HuH-7.5 (cell line): ENCODE measurements at places on chromosomes 7 and 10.
A peak's percentile ranks its signal among the peaks of the same experiment; 100 is the strongest.

- DNase-seq = no peak
Observed at GRCh38 chr7:99971242-99971641, 4.6 kb downstream of the AZGP1 start.

GRCh38 chr7:140593672-140593982 is 47.0 kb downstream of the DENND2A start:
- DNase-seq = no peak

DNA sequence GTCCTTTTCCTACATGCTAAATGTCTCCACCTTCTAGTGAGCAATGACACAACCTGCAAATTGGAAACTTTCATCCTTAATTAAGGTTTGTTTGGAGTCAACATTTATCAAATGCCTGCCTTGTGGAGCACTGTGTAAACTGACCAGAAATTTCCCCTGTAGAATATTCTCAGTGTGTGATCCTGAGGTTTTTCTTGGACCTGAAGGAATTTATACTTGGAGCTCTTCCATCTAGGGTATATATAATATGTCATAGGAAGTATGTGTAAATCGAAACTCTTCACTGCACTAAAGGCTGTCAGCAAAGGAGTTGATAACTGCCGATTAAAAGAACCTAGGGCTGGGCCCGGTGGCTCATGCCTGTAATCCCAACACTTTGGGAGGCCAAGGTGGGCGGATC is 152.4 kb downstream of the NSUN6 start:
- DNase-seq = no peak

DNA sequence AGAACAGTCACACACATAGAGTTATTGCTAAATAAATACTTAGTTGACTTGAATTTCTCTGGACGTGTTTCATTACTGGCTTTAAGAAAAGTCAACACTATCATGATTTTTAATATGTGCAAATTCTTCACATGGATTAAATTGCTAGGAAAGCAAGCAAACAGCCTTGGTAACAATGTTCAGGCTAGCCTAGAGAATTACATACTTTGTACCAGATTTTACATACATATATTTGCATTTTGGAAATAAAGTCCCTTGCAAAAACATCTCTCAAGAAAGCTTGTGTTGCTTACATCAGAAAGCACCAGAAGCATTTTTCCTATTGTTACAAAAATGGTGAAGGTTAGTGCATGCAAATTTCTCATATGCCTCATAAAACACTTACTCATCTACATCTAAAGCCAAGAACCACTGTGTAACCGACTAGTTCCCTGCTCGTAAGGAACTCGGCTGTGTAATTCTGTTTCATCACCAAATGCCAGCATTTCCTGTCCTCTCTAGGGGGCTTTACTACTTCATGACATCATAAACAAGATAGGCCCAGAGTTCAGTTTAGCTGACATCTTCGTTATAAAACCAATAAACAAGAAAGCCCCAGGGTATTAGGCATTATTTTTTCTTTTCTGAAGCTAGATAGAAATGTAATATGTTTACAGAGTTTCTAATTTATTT is 87.8 kb downstream of the CFAP58 start:
- no peak for DNase-seq

GRCh38 chr10:72260239-72260975 is 13.3 kb upstream of the DDIT4 start:
- peak; percentile 64 for DNase-seq

DNA sequence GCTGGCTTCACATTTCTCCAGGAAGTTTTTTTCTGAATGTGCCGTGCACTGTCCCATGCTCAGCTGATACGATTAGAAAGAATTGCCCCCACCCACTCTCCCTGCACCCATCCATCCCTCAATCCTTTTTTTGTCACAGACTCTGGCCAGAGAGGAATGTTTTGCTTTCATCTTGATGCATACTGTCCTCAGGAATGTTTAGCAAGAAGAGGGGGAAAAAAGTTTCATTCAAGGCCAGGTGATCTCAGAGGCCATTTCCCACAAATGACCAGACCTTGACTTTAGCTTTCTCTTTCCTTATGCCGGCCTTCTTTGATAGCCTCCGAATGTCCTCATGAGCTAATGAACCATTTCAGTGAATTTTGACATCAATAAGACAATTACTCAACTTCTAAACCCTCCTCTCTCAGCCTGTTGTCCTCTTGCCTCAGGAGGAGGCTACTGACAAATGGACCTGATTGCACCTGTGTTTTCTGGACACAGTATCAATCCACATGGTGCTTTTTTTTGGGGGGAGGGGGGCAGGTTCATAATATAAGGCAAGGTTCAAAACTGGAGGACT is 105.0 kb upstream of the KLF6 start:
- no peak for DNase-seq

- DNase-seq = no peak
Observed at GRCh38 chr7:132861424-132861823, 220.5 kb downstream of the CHCHD3 start.

DNA sequence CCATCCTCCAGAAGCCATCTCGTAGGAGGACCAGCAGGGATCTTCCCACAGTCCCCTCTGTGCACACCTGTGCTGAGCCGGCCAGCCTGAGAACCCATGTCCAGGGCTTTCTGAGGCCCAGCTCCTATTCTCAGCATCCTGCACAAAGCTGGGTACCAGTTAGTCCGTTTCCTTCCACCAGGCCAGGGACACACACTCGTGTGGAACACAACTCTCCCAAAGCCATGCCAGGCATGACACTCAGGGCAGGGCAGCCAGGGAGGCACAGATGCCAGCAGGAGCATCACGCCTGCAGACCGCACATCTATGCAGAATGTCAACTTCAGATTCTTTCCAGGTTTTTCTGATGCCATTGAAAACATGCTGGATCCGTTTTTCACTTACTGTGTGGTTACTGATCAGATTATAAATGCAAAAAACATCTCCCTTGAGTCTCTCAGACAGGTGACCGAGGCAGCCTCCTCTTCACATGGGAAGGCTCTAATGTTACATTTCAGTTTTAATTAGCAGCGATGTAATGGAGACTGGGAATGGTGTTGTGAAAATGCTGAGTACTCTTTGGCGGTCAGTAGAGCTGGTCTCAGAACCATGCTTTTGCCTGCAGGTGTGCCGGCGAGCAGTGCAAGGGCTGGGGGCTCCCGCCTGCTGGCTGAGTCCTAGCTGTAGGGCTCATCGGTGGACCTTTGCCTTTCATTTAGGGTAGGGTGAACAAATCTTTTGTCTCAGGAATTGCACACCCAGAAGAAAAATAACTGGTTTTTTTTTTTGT is 3.3 kb upstream of the SUN1 start:
- no peak for DNase-seq

DNA sequence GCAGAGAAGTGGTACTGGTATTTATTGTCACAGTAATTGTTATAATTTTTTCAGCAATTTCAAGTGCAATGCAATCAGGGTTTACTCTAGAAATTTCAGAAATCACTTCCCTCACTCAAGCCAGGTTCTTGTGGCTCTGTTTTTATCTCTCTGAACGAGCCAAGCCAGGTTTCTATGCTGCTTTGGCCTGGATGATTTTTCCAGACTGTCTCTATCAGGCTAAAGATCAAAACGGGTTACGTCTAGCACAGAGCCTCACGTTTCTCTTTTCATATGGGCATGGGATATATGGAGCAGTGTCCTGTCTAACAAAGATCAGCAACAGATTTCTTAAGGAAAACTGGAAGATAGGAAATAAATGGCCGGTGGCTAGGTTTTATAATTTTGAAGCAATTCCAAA is 1105.3 kb downstream of the NRG3 start:
- no peak for DNase-seq

- no peak for DNase-seq
Observed at GRCh38 chr10:20289070-20289828, 473.0 kb downstream of the PLXDC2 start.

- DNase-seq = no peak
Observed at GRCh38 chr10:61888744-61889143, 12.8 kb upstream of the ARID5B start.

- no peak for DNase-seq
Observed at GRCh38 chr7:86969865-86970264, 89.6 kb downstream of the ELAPOR2 start.

DNA sequence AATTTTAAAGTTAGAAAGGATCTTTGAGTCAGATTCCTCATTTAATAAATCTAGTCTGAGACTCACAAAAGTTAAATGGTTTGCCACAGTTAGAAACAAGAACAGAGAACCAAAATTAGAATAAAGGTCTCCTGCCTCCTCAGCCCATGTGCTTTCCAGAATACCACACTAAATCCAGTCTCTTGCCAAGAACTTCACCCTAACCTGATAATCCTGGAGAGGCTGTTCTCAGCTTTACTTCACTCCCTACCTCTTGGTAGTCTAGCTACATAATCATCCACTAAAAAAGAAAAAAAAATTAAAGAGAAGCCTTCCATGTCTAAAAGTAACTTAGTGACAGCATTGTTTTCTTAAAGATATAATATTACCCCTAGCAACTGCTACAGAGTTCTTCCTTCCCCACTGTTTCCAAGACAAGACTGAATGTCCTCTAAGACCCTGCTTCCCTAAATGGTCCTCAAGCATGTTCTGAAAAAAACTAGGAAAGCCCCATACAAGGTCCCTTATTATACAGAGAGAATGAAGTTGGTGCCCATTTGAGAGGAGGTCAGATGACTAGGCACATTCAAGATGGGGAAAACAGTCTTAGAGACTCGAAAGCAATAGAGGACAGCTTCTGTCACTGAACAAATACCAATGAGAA is 56.8 kb downstream of the ZNF438 start:
- no peak for DNase-seq

- DNase-seq = no peak
Observed at GRCh38 chr7:104855861-104856260, 158.1 kb upstream of the KMT2E start.

GRCh38 chr10:97780841-97781617 is 9.2 kb upstream of the SFRP5 start:
- DNase-seq = no peak

DNA sequence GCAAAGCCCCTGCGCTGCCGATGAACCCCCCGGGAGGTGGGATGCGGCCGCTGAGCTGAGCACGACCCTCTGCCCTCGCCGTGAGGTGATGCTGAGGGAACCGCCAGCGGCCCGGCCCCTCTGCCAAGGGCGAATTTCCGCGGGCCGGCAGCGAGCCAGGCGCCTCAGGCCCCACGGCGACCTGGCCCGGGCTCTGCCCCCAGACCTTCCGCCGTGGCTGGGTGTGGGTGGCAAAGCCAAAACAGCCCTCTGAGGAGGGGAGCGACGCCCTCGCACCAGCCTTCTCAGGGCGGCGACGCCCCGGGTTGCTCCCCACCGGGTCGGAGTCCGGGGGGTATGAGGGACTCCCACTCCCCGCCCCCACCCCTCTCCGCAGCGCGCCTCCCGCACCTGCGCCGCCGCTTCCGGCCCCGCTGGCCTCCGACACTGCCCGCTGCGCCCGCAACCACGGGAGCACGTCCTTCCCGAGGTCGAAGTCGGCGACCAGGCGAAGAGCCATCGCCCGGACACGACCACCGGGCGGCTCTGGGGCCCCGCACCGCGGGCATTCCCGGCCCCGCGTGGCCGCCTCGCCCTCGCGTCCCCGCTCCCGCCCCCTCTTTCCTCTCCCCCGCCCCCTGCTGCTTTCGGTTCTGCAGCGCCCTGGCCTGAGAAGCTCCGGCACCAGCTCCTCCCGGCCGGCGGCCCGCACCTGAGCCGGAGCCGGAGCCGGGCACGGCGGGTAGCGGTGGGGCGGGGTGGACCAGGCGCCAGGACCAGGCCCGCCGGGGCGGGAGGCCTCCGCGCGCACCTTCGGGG is at the start of gene GSAP:
TSS of gene GSAP (minus strand) at position 527 of the 798 bp plus-strand sequence. CDS start at position 499, 28 bp downstream.
- peak; percentile 41 for DNase-seq

DNA sequence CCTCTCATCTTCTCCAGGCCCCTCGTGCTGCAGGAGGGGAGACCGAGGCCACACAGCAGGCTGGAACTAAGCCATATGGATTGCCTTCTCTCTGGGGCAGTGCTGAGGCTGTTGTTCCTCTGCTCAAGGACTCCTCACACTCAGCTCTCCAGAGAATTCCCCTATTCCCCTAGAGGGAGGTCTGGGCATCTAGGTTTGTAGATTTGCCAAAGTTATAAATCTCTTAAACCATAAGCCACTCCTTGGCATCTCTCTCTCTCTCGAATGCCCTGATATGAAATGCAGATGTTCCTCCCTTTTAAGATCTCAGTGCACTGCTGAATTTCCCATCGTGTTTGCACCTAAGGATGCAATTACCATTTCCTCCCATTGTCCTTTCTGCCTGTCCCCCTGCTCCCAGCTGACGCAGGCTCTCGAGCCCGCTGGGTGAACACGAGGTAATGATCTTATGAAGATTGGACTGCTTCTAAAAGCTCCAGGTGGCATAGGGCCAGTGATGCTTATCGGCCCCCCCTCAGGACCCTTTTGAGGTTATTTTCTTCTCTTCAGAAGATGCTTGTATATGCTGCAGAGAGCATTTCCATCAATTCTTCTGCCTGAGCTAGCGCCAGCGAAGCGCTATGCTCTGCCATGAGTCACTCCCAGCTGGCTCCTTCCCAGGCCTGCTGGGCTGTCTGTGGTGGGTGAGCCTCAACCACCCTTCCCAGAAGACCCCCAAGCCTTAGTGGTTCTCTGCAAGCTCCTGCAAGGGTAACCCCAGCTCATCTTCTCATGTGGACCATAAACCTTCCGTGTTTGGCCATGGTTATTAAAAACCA is 41.6 kb upstream of the AQP1 start:
- DNase-seq = no peak

GRCh38 chr7:25399000-25399750 is 170.9 kb upstream of the NPVF start:
- no peak for DNase-seq

GRCh38 chr7:150514748-150515222 is at the start of gene GIMAP7:
GIMAP7 (plus strand) TSS chr7:150514872; CDS start chr7:150519975, 5,103 bp downstream.
- no peak for DNase-seq

DNA sequence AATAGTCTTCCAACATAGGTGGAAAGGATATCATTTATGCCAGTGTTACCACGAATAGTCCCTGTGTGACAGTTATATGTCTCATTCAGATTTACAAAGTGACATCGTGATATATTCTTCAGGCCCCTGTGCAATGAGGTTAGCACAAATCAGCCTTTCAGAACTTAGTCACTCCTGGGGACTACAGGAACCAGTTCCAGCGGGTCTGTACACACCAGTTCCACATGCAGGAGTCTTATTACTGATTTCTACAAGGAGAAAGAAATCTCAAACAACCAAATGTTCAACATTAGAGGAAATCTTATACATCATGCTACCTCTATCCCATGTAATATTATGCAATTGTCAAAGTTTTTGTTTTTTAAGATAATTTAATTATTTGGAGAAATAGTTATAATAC is 4.4 kb upstream of the WDR91 start:
- no peak for DNase-seq

GRCh38 chr7:134175334-134176036 is 48.3 kb downstream of the LRGUK start:
- no peak for DNase-seq

DNA sequence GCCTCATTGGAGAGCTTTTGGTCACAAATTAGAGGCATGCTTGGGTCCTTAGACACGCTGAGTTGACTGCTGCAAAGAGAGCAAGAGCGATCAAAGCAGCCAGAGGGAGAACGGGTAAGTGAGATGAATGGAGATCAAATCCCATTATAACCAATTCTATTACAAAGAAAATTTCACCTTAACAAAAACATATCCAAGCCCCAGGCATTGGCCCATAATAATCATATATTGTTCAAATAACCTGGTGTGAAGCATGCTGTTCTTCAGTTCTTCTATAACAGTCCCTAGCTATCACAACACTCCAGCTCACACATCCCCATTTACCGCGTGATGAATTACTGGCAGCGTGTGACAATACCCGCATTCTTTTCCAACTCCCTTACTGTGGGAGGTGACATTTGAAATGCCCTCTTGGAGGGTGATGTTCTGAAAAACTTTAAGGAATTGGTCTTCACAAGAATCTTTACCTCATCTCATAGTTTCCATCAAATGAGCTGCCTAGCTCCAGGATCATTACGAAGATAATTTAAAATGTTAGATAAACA is 156.1 kb upstream of the PLXNA4 start:
- no peak for DNase-seq
